Nephron progenitor cell (in vitro differentiated cells): ENCODE measurements at places on chromosomes 4 and X.

GRCh38 chrX:23993012-23993633, 33.9 kb downstream of the KLHL15 start:
- DNase-seq, result no peak

- no peak for DNase-seq
Measured at GRCh38 chrX:65726715-65727114, 59.3 kb downstream of the MSN start.

- no peak for DNase-seq
Measured at GRCh38 chr4:38371391-38371851, 292.6 kb upstream of the KLF3 start.

DNA sequence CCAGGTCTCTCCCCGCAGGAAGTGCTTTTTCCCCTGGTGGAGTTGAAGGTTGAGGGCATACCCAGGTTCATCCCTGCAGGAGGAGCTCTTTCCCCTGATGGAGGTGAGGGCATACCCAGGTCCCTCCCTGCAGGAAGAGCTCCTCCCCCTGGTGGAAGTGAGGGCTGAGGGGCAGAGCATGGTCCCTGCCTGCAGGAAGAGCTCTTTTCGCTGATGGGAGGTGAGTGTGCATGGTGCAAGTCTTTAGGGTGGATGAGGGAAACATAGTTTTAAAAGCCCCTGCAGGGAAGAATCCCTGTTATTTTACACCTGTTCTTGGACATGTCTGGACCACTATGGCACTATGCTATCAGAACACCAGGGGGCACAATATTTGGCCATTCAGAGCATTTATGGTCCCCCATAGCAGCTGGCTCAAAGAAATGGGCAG, 43.7 kb upstream of the PUDP start:
- no peak for DNase-seq

- no peak for DNase-seq
Measured at GRCh38 chr4:26717332-26717731, 133.4 kb downstream of the TBC1D19 start.

DNA sequence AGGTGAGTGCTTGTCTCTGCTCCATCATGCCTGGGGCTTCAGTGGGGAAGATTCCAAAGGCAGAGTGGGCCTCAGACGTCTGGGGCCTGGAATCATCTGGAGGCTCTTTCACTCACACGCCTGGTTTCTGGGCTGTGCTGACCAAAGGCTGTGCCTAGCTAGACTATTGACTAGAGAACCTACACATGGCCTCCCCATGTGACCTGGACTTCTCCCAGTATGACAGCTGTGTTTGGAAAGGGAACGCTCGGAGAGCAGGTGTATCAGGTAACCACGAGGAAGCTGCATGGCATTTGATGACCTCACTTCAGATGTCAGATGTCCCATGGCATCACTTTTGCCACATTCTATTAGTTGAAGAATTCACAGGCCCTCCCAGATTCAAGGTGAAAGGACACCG, 51.0 kb downstream of the ADGRL3 start:
- DNase-seq, result no peak

DNA sequence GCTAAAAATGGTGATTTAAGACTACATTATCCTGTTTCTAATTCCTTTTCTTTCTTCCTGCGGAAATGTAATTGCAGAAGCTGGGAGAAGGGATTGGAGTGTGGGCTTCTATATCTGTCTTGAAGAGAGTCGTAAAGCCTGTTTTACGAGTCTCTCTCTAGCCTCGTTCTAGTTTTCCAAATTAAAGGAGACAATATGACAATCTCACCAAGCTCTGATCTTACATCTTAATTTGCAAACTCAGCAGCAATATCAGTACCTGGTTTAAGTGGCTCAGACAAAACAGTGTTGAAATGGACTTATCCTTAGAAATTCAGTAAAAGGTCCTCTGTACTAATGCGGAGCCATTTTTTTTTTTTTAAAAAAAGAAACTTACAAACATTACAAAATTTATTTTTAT, 349.5 kb upstream of the HAND2 start:
- no peak for DNase-seq

- DNase-seq, result no peak
Measured at GRCh38 chrX:109732017-109732801, 848 bp downstream of the ACSL4 start.

DNA sequence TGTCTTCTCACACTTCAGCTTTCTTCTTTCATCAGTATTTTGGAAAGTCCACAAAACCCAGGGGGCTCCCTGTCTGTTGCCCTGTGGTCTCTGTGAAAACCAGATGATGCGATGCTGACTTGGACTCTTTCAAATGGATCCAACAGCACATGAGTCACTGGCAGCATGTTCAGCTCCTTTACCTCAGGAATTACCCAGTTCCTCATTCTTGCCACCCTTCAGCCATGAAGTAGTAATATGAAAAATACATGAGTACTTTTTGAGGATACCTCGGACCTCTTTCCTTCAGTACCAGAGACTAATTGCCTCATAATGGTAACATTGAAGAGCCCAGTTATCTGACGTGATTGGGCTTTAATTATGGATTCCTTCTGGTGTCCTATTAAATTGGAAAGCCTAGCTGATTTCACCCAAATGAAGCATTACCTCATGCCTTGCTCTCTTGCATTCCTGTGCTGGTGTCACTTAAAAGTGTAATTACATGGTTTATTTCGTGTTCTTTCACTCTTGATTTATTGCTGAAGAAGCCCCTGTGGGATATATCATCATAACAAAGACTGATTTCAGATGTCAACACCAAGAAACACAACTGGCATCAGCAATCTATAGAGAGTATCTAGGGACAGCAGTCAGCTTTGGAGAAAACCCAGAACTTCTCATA, 63.4 kb downstream of the NFKB1 start:
- no peak for DNase-seq

GRCh38 chr4:29081234-29081955, 1638.8 kb upstream of the PCDH7 start:
- no peak for DNase-seq

GRCh38 chr4:1008840-1009541, 2.4 kb upstream of the FGFRL1 start:
- no peak for DNase-seq

- no peak for DNase-seq
Measured at GRCh38 chrX:112641449-112641848, 38.3 kb downstream of the LHFPL1 start.
